ENCODE measurements at places on chromosomes 2 and 18.

DNA sequence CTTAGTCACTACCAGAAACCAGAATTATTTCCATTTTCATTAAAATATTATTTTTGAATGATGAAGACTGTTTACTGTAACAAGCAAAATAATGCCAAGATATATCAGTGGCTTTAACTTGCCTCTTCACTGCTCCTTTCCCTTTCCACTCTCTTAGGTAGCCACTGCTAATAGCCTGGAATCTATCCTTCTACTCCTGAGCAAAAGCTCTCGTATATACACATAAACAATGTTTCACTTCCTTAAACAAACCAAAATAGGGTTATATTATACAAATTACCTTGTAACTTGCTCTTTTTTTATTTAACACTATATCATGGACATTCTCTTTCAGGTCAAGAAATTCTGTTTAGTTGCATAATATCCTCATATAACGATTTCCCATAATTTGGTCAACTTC, 20.8 kb downstream of the IMMT start:
- H3K4me1 ChIP-seq = no peaks in the 10 kb centered on the region
- DNase-seq = no peak
- H3K27me3 ChIP-seq = no peaks in the 10 kb centered on the region
- no peak overlapping the region for H3K27ac ChIP-seq

- H3K4me3 ChIP-seq = no peak overlapping the region
- H3K27ac ChIP-seq = no peak overlapping the region
- DNase-seq = no peak
- H3K4me1 ChIP-seq = no peaks in the 10 kb centered on the region
- H3K36me3 ChIP-seq = peaks cover 9% of the 10 kb centered on the region
Observed at GRCh38 chr2:226995625-226996041, 159.8 kb downstream of the RHBDD1 start.

DNA sequence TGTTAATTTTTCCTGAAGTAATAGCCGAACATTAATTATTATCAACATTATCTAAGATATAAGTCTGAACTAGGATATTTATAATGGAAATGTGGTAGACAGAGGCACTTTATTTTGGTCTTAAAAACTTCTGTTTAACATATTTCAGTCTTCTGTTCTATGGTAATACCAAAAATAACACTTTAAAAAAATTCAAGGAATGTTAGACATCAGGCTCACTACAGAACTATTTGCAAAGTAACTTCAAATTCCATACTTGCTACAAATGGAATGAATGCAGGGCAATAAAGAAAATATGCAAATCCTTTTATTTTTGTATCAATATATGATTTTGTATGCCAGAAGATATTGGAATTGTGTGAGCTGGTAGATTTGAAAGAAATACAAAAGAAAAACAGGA, 345.5 kb upstream of the DSEL start:
- DNase-seq = no peak
- no peaks in the 10 kb centered on the region for H3K36me3 ChIP-seq
- H3K4me3 ChIP-seq = no peak overlapping the region
- H3K4me1 ChIP-seq = no peaks in the 10 kb centered on the region
- no peak overlapping the region for H3K27ac ChIP-seq
- H3K27me3 ChIP-seq = no peaks in the 10 kb centered on the region

- no peak overlapping the region for H3K4me3 ChIP-seq
- H3K27me3 ChIP-seq = no peaks in the 10 kb centered on the region
- DNase-seq = no peak
- no peaks in the 10 kb centered on the region for H3K36me3 ChIP-seq
- H3K4me1 ChIP-seq = no peaks in the 10 kb centered on the region
- H3K27ac ChIP-seq = no peak overlapping the region
Observed at GRCh38 chr18:67302043-67302442, 214.5 kb downstream of the DSEL start.

DNA sequence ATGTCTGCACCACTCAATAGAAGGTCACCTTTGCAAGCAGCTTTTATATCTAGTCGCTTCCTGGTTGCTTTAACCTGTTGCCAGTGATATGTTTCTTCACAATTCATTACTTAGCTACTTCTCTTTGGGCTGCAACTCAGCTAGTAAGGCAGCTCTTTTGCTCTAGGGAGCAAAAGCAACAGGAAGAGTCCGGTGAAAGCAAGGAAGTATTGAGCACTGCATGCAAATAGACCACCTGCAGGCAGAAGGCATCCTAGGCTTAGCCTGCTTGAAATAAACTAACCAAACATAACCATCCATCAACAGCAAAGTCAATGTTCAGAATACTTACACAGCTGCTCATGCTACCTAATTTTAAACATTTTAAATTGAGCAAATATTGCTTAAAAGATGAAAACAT, 529.2 kb upstream of the LINC00305 start:
- DNase-seq = no peak
- H3K36me3 ChIP-seq = no peaks in the 10 kb centered on the region
- H3K27me3 ChIP-seq = no peaks in the 10 kb centered on the region
- no peak overlapping the region for H3K27ac ChIP-seq
- no peaks in the 10 kb centered on the region for H3K4me1 ChIP-seq
- no peak overlapping the region for H3K4me3 ChIP-seq

- no peak overlapping the region for H3K4me3 ChIP-seq
- no peak overlapping the region for H3K27ac ChIP-seq
- H3K36me3 ChIP-seq = no peaks in the 10 kb centered on the region
- no peaks in the 10 kb centered on the region for H3K4me1 ChIP-seq
- DNase-seq = no peak
- no peaks in the 10 kb centered on the region for H3K27me3 ChIP-seq
Observed at GRCh38 chr2:34980689-34981088, 1374.9 kb upstream of the CRIM1 start.

Data from effector memory CD4-positive, alpha-beta T cell (primary cell).